ENCODE measurements at places on chromosomes 12 and 14.

DNA sequence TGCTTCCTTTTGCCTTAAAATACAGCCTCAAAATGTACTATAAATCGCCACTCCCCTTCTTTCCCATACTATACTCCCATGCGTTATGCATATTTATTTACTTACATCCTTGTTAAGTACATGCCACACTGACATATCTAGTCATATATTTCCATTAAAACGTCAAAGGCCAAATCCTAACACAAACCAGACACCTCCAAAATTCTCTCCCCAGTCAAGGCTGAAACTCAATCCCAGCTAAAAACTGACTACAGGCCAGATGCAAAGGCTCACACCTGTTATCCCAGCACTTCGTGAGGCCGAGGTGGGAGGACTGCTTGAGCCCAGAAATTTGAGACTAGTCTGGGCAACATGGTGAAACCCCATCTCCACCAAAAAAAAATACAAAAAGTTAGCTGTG lies 5.7 kb upstream of the CAND1 start:
- no peak for DNase-seq

- DNase-seq: no peak
Observed at GRCh38 chr12:10540776-10541205, 35.1 kb downstream of the EIF2S3B start.

GRCh38 chr12:25020621-25021243 lies 71.8 kb upstream of the BCAT1 start:
- DNase-seq: no peak

GRCh38 chr12:885701-886100 lies 63.8 kb downstream of the RAD52 start:
- no peak for DNase-seq

- no peak for DNase-seq
Observed at GRCh38 chr14:100132903-100133510, 26.4 kb downstream of the DEGS2 start.

All from activated B cell treated with CpG ODN at 0.5 μM for 24 hours (primary cell).